ENCODE measurements at places on chromosomes 16 and 17. TPM values are rescaled to one million over a fixed set of nuclear protein-coding genes. Genes with fewer than 3 reads are reported as not detected.

DNA sequence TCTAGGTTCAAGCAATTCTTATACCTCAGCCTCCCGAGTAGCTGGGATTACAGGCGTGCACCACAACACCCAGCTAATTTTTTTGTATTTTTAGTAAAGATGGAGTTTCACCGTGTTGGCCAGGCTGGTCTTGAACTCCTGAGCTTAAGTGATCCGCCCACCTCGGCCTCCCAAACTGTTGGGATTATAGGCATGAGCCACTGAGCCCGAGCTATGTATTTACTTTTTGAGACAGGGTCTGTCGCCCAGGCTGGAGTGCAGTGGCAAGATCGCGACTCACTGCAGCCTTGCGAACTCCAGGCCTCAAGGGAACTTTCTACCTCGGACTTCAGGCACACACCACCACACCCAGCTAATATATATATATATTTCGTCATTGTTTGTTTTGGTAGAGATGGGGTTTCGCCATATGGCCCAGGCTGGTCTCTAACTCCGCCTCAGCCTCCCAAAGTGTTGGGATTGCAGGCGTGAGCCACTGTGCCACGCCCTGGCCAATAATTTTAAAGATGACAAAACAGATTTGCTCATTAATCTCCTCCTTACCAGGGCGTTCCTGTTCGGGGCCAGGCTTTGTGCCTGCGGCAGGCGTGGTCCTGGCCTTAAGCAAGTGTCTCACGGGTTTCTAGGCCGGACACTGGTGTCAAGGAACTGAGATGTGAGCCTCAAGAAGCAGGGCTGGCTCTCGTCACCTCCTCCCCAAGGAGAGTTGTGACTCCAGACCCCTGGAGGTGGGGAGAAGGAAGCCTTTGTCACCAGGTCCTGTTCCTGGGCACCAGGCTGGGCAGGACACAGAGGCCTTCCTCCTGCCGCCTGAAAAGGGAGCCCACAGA is 4.3 kb upstream of the NPW start:
- DNase-seq, result no peak

GRCh38 chr17:71970312-71970711 is 150.5 kb upstream of the SOX9 start:
- DNase-seq, result no peak

DNA sequence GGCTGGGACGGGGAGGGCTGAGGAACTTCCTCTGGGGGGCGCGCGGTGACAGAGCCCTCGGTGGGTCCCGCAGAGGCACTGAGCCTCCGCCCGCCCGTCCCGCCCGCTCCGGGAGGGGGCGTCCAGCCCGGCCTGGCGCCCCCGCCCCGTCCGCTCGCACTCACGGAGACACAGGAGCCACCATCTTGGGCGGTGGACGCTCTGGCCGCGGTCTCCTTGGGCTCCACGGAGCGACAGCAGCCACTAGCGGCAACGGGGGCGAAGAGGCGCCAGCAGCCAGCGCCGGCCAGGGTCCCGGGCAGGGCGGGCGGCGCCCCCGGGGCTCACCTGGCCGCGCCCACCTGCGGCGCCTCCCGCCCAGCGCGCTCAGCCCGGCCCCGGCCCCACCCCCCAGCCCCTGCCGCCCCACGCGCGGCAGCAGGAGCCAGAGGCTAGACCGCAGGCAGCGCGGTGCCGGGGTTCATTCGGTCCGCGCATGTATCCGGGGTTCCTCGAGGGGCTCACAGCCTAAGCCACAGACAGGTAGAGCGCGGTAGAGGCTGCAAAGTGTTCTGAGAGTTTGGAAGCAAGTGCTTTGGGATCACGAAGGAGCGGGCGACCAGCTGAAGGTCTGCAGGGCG is at the start of gene C17orf113:
C17orf113 (minus strand) TSS at position 209 of the 620 bp plus-strand sequence. CDS start 7,225 bp downstream, outside the sequence.
- DNase-seq, result no peak

- DNase-seq, result no peak
Observed at GRCh38 chr17:79996291-79996690, 39.4 kb downstream of the TBC1D16 start.

GRCh38 chr17:1060991-1061390 is 64.1 kb downstream of the TIMM22 start:
- no peak for DNase-seq

DNA sequence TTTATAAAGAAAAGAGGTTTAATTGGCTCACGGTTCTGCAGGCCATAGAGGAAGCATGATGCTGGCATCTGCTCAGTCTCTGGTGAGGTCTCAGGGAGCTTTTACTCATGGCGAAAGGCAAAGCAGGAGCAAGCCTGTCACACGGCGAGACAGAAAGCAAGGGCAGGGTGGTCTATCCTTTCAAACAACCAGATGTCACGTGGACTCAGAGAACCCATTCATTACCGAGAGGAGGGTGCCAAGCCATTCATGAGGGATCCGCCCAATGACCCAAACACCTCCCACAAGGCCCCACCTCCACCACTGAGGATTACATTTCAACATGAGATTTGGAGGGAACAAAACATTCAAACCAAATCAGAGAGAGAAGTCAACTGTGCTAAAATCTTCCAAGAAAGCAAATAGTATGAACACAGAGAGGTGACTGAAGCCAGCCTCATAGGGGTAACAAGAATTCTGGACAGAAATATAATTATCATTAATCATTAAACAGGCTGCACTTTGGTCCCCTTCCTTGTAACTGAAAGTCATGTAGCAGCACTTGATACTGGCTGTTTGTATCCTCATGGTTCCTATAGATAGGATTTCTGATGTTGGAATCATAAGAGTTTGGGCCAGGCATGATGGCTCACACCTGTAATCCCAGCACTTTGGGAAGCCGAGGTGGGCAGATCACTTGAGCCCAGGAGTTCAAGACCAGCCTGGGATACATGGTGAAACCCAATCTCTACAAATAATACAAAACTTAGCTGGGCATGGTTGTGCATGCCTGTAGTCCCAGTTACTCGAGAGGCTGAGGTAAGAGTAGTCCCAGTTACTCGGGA is 52.5 kb upstream of the B4GALNT2 start:
- no peak for DNase-seq

GRCh38 chr17:58617563-58617962 is 74.3 kb downstream of the TEX14 start:
- DNase-seq, result no peak

DNA sequence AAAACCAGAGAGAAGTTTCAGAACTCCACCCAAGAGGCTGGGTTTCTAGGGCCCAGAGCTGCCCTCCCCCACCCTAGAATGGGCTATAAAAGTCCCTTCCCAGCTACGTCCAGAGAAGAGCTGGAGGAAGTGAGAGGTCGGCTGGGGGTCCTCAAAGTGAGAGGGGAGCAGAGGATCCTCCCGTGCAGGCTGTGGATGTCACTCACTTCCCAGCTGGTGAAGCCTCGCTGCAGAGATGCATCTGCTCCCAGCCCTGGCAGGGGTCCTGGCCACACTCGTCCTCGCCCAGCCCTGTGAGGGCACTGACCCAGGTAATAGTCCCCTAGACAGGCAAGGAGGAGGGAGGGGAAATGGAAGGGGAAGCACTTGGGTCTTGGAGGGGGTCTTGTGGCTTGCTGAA is at the start of gene EPX:
EPX (plus strand) TSS at position 115 of the 400 bp plus-strand sequence; CDS start at position 236, 121 bp downstream.
- no peak for DNase-seq

GRCh38 chr16:77596261-77596660 is 126.1 kb upstream of the NUDT7 start:
- DNase-seq, result no peak

DNA sequence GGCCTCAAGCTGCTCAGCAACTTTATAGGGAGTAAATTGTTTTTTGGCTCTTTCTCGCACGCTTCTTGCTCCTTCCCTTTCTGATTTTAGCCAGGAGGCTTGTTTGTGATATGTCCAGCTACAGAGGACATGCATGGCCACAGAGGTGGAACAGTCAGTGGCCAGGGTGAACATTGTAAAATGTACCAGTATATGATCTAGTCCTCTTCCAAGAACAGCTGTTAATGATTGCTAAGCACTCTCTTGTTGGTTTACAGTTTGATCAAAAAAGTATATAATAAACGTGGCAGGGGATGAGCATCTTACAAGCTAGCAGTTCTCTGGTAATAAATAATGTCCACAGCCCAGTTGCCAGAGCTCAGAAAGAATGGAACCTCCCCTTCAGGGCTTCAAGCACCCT is 461.7 kb upstream of the DYNLRB2 start:
- DNase-seq, result peak; percentile 14

DNA sequence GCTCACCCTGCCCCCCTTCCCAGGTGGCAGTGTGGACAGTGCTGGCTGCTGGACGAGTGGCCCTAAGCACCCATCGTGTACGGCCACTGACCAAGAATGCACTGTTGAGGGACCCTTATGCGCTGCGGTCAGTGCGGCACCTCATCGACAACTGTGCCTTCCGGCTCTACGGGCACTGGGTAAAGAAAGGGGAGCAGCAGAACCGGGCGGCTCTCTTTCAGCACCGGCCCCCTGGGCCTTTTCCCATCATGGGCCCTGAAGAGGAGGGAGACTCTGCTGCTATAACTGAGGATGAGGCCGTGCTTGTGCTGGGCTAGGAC is 5.1 kb downstream of the CFAP119 start:
- no peak for DNase-seq

DNA sequence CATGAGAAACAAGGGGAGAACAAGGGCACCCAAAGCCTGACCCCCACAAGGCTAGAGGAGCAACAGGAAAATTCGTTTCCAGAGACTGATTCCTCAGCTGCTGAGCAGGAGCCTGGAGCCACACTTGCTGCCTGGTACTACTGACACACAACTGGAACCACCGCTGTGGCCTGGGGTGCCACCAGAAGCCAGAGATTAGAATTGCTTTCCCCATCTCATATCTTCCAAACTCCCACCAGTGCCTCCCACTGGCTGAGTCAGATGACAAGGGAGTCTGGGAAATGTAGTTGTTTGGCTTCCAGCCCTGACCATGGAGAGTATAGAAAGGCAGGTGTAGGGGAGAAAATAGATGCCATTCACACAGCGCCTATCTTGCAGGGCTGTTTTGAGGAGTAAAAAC is 4.1 kb upstream of the TMEM11 start:
- no peak for DNase-seq

- DNase-seq, result no peak
Observed at GRCh38 chr16:58789351-58789750, 55.2 kb upstream of the GOT2 start.

DNA sequence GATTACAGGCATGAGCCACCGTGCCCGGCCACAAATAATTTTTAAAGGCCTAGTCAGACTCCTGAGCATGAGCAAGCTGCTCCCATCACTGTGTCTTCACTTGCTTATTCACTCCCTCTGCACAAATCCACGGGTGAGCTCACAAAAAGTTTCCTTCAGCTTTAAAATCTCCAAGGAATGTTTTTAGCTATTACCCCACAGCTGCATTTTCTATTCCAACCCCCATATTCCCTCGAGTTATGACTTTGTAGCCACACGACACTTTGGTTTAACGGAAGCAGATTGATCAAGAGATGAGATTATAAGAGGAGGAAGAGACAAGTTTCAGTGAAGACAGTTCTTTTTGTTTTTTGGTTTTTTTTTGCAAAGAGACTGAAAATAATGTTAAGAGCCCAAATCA is 49.1 kb upstream of the SLC25A19 start:
- DNase-seq, result no peak

GRCh38 chr17:3815122-3815521 is 14.1 kb upstream of the ITGAE start:
- DNase-seq, result no peak

GRCh38 chr16:75382611-75383010 is 50.7 kb downstream of the CFDP1 start:
- no peak for DNase-seq

- DNase-seq, result no peak
Observed at GRCh38 chr17:28499364-28499664, 6.8 kb upstream of the FOXN1 start.

DNA sequence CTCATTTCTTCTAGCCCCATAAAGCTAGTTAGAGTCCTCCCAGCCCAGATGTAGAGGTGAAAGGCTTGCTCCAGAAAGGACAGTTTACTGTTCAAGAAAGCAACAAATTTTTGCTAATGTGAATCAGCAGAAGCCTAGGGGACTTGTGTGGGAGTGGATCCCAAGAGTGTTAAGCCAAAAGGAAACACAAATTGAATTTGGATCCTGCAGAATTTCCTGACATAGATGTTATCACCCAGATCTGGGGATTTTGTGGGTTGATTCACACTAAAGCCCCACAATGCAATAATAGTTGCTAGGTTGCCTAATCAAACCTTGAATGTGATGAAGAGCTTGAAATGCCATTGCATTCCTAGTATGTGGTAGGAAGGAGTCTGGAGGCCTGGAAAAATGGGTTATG is 135.2 kb upstream of the HS3ST3A1 start:
- DNase-seq, result no peak

DNA sequence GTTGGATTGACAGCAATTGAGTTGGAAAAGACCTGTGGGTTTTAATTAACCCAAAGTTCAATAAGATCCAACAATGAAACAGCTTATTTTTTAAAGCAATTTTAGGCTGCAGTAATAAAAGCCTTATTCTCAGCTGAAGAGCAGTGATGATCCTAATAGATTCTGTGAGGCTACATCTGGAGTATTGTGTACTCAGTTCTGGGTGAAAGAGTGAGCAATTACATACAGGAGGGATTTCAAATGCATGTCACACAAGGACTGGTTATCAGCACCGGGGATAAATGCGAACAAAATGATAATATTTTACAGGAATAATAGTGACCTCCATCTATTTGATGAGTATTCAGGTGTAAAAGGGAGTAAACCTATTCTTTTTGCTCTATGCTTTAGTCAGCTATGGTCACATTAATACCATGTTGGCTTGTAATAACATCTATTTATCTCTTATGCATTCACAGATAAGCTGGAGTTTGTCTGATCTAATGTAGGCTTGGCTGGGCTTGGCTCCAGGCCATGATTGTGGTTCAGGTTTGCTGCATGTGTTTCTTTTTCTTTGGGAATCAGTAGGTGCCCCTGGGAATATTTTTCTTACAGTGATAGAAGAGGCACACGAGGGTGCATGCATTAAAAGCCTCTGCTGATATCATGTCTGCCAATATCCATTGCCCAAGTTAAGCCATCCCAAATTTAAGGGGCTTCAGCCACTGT is 22.2 kb upstream of the TOX3 start:
- no peak for DNase-seq

DNA sequence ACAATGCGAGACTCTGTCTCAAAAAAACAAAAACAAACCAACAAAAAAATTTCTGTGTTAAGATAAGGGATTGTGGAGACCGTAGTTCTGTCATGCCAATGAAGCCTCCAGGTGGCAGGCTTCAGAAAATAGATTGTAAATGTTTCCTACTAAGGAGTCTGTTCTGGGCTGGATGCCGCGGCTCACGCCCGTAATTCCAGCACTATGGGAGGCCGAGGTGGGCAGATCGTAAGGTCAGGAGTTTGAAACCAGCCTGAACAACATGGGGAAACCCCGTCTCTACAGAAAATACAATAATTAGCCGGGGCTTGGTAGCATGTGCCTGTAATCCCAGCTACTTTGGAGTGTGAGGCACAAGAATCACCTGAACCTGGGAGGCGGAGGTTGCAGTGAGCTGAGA is 4.4 kb upstream of the SNX29 start:
- no peak for DNase-seq

Gene TLK2
- polyA plus RNA-seq, result 72.3 TPM

Gene HS3ST4
- polyA plus RNA-seq, result 0.56 TPM

Gene CLEC18C
- 65.8 TPM for polyA plus RNA-seq

Gene HBA1
- 719 TPM for polyA plus RNA-seq

Gene DPEP1
- 60.1 TPM for polyA plus RNA-seq

Gene SLC47A1
- 26.3 TPM for polyA plus RNA-seq

Gene ZNF597
- polyA plus RNA-seq, result 4.1 TPM

Gene SEC14L5
- 0.54 TPM for polyA plus RNA-seq

Gene PRAC2
- not detected for polyA plus RNA-seq

Gene CNTROB
- polyA plus RNA-seq, result 65.7 TPM

Gene CCL3
- polyA plus RNA-seq, result 2.6 TPM

Gene C17orf78
- polyA plus RNA-seq, result 0.10 TPM

Gene TRPV3
- polyA plus RNA-seq, result 1.4 TPM

Gene GP1BA
- 2.1 TPM for polyA plus RNA-seq

Measured in renal pelvis (tissue), 12 donors.